PC-9 (cell line): ENCODE measurements at places on chromosomes 7 and 10. TPM values are rescaled to one million over a fixed set of nuclear protein-coding genes. Genes with fewer than 3 reads are reported as not detected.

DNA sequence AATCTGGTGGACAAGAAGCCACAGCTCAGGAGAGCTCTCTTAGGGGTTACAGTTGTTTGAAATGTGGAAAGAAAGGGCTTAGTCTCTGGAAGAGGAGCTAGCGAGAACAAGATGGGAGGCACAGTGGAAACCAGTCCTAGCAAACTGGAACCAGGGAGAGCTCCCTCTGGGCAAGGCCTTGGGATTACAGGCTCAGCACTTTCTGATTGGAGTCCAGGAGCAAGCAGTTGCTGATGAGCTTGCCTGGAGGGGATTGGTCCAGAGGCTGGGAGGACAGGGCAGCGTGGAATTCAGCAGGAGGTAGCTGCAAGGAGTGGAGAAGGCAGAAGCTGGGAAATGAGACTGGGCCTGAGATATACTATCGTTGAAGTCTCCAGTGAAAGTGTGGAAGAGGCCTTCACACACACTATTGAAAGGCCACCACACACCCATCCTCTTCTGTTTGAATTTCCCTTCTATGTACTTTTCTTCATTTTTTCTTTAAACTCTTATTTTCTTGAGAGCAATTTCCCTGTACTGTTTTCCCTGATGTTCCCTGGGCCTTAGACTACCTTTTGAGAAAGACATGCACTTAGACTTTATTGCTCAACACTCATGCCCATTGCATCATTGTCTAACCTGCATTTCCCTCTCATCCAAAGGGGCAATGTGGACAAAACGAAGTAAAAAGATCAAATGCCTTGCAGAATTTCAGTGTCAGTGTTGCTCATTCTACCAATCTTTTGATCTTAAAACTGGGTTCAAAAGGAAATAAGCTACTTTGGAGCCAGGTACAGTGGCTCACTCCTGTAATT, 57.8 kb upstream of the LANCL2 start:
- H3K4me3 ChIP-seq = no peak overlapping the region
- no peak for DNase-seq
- H3K4me1 ChIP-seq = no peaks in the 10 kb centered on the region
- H3K27me3 ChIP-seq = peaks cover 53% of the 10 kb centered on the region
- H3K36me3 ChIP-seq = no peaks in the 10 kb centered on the region

The PLEKHS1 gene
- 2.9 and 4.9 TPM in 2 replicates for total RNA-seq

The FANK1 gene
- total RNA-seq = 21.4 and 24.7 TPM in 2 replicates

The TCAF2 gene
- 2.5 and 3.0 TPM in 2 replicates for total RNA-seq

The ZNF800 gene
- total RNA-seq = 32.4 and 32.6 TPM in 2 replicates

DNA sequence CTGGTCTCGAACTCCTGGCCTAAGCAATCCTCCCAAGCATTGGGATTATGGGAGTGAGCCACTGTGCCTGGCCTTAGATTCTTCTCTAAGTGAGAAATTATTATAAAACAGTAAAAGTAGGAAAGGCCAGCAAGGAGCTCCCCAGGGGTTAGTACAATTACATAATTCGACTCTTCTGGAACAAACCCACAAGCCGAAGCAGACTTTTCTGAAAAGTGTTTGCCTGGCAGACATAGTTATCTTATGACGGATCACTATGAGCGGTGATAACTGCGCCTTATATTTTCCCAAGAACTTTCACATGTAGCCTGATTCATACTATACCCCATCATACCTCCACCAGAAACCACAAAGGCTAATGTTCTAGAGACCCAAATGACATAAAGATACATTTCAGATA, 30.2 kb upstream of the SH3PXD2A start:
- no peak overlapping the region for H3K27ac ChIP-seq
- DNase-seq = no peak
- H3K4me3 ChIP-seq = no peak overlapping the region
- H3K4me1 ChIP-seq = peaks cover 29% of the 10 kb centered on the region
- H3K27me3 ChIP-seq = no peaks in the 10 kb centered on the region
- no peaks in the 10 kb centered on the region; the same call in 1 of the 2 replicates for H3K36me3 ChIP-seq

GRCh38 chr10:10699427-10699826, 318.2 kb upstream of the CELF2 start:
- no peaks in the 10 kb centered on the region for H3K27me3 ChIP-seq
- H3K27ac ChIP-seq = no peak overlapping the region
- H3K36me3 ChIP-seq = no peaks in the 10 kb centered on the region
- no peak for DNase-seq
- H3K4me3 ChIP-seq = no peak overlapping the region

DNA sequence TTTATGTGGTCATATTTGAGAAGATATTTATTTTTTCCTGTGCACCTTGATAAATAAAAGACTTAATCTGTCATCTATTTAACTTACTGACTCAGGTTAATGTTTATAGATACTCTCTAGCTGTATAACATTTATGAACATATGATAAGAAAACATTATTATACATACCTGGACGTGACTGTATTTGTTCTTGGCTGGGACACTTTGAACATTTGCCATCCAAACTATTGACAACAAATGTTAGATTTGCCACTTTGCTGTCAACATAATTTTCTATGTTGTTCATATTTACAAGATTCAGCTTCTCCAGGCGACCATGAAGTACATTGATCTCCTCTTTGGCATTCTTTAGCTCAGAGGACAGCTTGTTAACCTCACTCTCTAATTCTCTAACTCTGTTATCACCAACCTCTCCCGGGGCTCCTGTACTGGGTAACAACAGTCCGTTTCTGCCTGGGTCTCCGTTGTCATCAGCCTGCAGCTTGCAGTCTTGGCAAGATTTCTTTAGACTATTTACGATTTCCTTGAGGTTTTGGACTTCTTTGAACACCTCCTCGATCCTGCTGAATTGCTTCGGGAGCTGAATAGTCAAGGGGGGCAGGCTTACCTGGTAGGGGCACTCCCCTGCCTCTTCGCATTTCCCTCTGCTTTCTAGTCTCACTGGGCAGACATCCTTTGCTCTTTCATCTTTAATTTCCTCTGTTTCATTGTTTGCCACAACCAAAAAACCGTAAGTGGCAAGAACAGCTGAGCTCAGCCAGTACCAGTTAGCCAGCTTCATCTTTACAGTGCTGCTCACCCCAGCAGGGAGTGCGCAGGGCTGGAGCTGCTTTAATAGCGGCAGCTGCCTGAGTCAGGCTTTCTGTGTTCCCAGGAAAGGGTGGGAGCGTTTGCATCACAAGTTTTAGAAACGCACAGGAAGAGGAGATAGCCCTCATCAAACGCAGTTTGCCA, at the start of gene FGL2:
TSS of gene FGL2 (minus strand) at position 807 of the 954 bp plus-strand sequence. CDS start at position 781, 26 bp downstream.
- H3K36me3 ChIP-seq = no peaks in the 10 kb centered on the region
- no peaks in the 10 kb centered on the region for H3K4me1 ChIP-seq
- H3K27me3 ChIP-seq = no peaks in the 10 kb centered on the region
- H3K27ac ChIP-seq = no peak within 1 kb of the TSS

GRCh38 chr10:60517805-60518204, 128.1 kb upstream of the ANK3 start:
- H3K4me1 ChIP-seq = no peaks in the 10 kb centered on the region
- DNase-seq = no peak
- no peaks in the 10 kb centered on the region for H3K27me3 ChIP-seq
- no peak overlapping the region for H3K27ac ChIP-seq

The TEX36 gene
- total RNA-seq = 1.1 and 1.2 TPM in 2 replicates

The FGL2 gene
- total RNA-seq = not detected in 2 replicates

GRCh38 chr7:158945519-158945918, 89.2 kb downstream of the DYNC2I1 start:
- DNase-seq = no peak
- no peak overlapping the region for H3K27ac ChIP-seq
- H3K36me3 ChIP-seq = 0 out of 2 replicates have a peak, but pooled peaks cover 9% of the 10 kb centered on the region

The EPHA1 gene
- 35.5 and 39.3 TPM in 2 replicates for total RNA-seq

GRCh38 chr7:84455788-84456187, 261.2 kb upstream of the SEMA3A start:
- H3K4me3 ChIP-seq = no peak overlapping the region
- no peaks in the 10 kb centered on the region for H3K27me3 ChIP-seq
- DNase-seq = no peak
- no peaks in the 10 kb centered on the region for H3K36me3 ChIP-seq

The PURB gene
- 33.1 and 38.2 TPM in 2 replicates for total RNA-seq

The SLC39A12 gene
- not detected in 2 replicates for total RNA-seq

The RPEL1 gene
- not detected in 2 replicates for total RNA-seq
